Neural cell (in vitro differentiated cells): ENCODE measurements at places on chromosomes 7 and 10. TPM values are rescaled to one million over a fixed set of nuclear protein-coding genes. Genes with fewer than 3 reads are reported as not detected.

Gene TMEM176A
- polyA plus RNA-seq = not detected in 2 replicates

Gene DKK1
- polyA plus RNA-seq = 0.12 TPM in 1 of 2 replicates, not detected in the other

Gene ZNF22
- 32.9 and 34.1 TPM in 2 replicates for polyA plus RNA-seq

Gene DLD
- polyA plus RNA-seq = 142 and 214 TPM in 2 replicates

Gene PAPOLB
- polyA plus RNA-seq = 0.05 and 0.10 TPM in 2 replicates

Gene NPFFR1
- polyA plus RNA-seq = 0.07 TPM in 1 of 2 replicates, not detected in the other

Gene DPYSL4
- 116 and 143 TPM in 2 replicates for polyA plus RNA-seq

Gene ZPBP
- polyA plus RNA-seq = not detected in 2 replicates

Gene VSTM2A
- polyA plus RNA-seq = 40.4 and 49.1 TPM in 2 replicates

Gene ODAD2
- polyA plus RNA-seq = not detected in 2 replicates

Gene NRAP
- polyA plus RNA-seq = 0.08 TPM in 1 of 2 replicates, not detected in the other

Gene HELLS
- 12.3 and 17.6 TPM in 2 replicates for polyA plus RNA-seq

Gene ZMIZ2
- polyA plus RNA-seq = 18.3 and 19.8 TPM in 2 replicates

Gene VWDE
- polyA plus RNA-seq = 0.27 and 0.48 TPM in 2 replicates

Gene STK31
- 0.76 and 1.4 TPM in 2 replicates for polyA plus RNA-seq

Gene IFIT1
- 0.20 TPM in 1 of 2 replicates, not detected in the other for polyA plus RNA-seq

Gene RBP4
- 0.73 and 1.9 TPM in 2 replicates for polyA plus RNA-seq

Gene POLR2J2
- polyA plus RNA-seq = 0.97 and 1.3 TPM in 2 replicates

Gene ECHDC3
- polyA plus RNA-seq = 0.64 TPM in 1 of 2 replicates, not detected in the other

Gene TMEM248
- 41.8 and 44.5 TPM in 2 replicates for polyA plus RNA-seq

Gene GRM3
- polyA plus RNA-seq = 15.9 TPM in 2 replicates

Gene PNLIPRP2
- not detected in 2 replicates for polyA plus RNA-seq

Gene NUTM2B
- 3.5 and 4.3 TPM in 2 replicates for polyA plus RNA-seq

Gene RSPH10B2
- polyA plus RNA-seq = 0.22 TPM in 1 of 2 replicates, not detected in the other

Gene GIMAP7
- polyA plus RNA-seq = not detected in 2 replicates

Gene BEND7
- 4.5 and 5.1 TPM in 2 replicates for polyA plus RNA-seq

Gene SYNPO2L
- polyA plus RNA-seq = not detected in 2 replicates

Gene PILRA
- 23.7 and 29.2 TPM in 2 replicates for polyA plus RNA-seq

Gene RPEL1
- not detected in 2 replicates for polyA plus RNA-seq

Gene RP9
- polyA plus RNA-seq = 19.7 and 36.9 TPM in 2 replicates

Gene BTBD16
- not detected in 2 replicates for polyA plus RNA-seq

Gene TEX47
- not detected in 2 replicates for polyA plus RNA-seq

Gene SPDYE11
- 0.48 and 0.87 TPM in 2 replicates for polyA plus RNA-seq

Gene CLEC5A
- not detected in 2 replicates for polyA plus RNA-seq

Gene TEX36
- polyA plus RNA-seq = not detected in 2 replicates

Gene ACHE
- polyA plus RNA-seq = 12.2 and 14.3 TPM in 2 replicates

Gene AGBL3
- 7.5 and 9.5 TPM in 2 replicates for polyA plus RNA-seq

Gene UPF2
- polyA plus RNA-seq = 12.3 and 14.3 TPM in 2 replicates

Gene PAOX
- polyA plus RNA-seq = 2.2 and 3.0 TPM in 2 replicates

Gene GNGT1
- polyA plus RNA-seq = not detected in 2 replicates

Gene GPR26
- polyA plus RNA-seq = 8.0 and 8.1 TPM in 2 replicates

Gene LIPK
- not detected in 2 replicates for polyA plus RNA-seq

Gene MKX
- polyA plus RNA-seq = not detected in 2 replicates

Gene SLC16A9
- 185 and 208 TPM in 2 replicates for polyA plus RNA-seq

Gene DNTT
- not detected in 2 replicates for polyA plus RNA-seq

Gene LLCFC1
- not detected in 2 replicates for polyA plus RNA-seq

Gene IL6
- not detected in 2 replicates for polyA plus RNA-seq

Gene ENTPD7
- 4.1 and 4.7 TPM in 2 replicates for polyA plus RNA-seq

Gene IFIT1B
- polyA plus RNA-seq = not detected in 2 replicates

Gene ANXA8
- not detected in 2 replicates for polyA plus RNA-seq
